ENCODE measurements at places on chromosomes 1 and 21.

- DNase-seq: no peak
These were observed 106.7 kb upstream of the C8B start for GRCh38 chr1:57072401-57073110.

DNA sequence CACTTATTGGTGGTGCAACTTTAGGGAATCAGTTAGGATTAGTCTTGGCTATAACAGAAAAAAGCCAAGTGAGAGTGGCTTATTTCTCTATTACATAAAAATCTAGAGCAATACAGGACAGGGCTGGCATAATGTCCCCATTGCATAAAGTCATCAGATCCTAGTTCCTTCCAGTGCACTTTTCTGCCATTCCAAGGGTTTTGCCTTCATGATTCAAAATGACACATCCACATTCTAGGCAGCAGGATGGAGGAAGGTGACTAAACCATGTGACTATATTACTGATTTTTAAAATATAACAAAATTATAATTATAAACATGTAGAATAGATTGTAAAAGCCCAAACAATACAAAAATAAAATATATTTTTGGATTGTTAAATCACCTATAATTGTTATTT lies 18.8 kb downstream of the JUN start:
- no peak for DNase-seq

DNA sequence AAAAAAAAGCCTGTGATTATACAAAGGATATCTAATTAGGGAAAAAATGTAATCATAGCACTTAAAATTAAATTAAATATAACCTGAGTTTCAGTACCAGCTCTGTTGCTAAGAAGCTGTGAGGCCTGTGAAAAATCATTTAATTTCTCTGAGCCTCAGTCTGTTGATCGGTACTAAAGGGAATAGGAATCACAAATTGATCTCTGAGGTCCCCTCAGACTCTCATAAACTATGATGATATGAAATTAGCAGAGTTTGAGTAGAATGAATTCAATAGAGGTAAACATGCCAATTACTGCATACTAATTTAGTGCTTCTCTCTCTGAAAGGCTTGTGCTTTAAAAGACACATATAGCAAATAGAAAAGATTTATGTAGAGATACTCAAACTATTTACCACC lies 416.8 kb upstream of the NCAM2 start:
- DNase-seq: no peak

GRCh38 chr1:73637264-73637663 lies 560.7 kb downstream of the LRRIQ3 start:
- no peak for DNase-seq

DNA sequence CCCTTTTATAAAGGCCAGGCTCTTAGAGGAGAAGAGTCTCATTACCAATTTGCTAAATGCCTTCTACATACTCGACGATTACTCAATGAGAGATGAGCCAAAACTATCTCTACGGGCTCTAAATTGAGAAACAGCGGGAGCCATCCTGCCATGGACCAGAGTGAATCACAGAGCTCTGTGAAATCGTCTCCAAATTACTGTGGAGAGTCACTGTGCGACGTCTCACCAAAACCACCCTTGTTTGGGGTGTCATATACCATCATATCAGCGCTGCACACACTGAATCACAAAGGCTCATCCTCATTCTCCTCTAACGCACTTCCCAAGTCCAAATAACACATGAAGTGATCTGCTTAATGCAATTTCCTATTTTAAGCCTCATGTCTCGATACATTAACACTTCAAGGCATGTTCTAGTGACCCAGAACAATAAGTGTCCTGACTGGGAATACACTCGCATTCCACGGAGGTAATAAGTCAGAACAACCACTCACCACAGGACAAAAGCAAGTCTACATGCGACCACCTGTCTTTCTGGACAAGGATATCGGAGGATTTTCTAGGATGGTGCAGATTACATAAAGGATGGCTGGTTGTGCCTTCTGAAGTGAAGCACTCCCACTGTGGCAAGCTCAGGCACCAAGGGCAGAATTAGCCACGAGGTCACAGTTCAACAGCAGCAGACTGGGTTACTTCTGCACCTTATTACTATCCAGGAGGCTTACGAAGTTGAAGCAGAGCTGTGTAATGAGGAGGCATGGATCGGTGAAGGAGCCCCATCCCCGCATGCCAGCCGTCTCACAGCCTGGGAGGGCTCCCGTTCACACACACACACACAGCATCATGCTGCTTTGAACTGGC lies 44.3 kb downstream of the NID1 start:
- no peak for DNase-seq

DNA sequence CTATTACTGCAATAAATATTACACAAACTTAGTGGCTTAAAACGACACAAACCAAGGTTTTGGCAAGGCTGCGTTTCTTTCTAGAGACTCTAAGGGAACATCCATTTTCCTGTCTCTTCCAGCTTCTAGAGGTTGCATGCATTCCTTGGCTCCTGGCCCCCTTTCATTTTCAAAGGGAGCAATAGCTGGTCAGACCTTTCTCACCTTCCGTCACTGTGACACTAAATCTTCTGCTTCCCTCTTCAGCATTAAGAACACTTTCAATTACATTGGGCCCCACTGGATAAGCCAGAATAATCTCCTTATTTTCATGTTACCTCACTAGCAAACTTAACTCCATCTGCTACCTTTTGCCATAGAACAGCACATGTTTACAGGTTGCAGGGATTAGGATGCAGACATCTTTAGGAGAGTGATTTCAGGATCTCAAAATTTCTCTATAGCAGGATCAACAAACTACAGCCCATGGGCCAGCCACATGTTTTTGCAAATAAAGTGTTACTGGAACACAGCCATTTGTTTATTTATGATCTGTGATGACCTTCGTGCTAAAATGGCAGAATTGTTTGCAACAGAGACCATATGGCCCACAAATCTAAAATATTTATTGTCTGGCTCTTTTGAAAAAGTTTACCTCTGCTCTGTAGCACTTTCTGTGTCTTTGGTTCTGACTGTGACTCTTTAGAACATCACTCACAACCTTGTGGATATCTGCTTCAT lies 221.5 kb upstream of the SGIP1 start:
- DNase-seq: no peak

- DNase-seq: no peak
These were observed 50.8 kb upstream of the POU3F1 start for GRCh38 chr1:38097284-38097898.

- DNase-seq: no peak
These were observed 31.9 kb upstream of the FCGR2A start for GRCh38 chr1:161473348-161473747.

DNA sequence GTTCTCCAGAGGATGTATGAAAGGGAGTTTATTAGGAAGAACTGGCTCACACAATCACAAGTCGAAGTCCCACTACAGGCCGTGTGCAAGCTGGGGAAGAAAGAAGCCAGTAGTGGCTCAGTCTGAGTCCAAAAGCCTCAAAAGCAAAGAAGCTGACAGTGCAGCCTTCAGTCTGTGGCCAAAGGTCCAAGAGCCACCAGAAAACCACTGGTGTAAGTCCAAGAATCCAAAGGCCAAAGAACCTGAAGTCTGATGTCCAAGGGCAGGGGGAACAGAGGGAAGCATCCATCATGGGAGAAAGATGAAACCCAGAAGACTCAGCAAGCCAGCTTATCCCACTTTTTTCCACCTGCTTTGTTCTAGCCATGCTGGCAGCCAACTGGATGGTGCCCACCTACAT lies 21.4 kb upstream of the CEP350 start:
- DNase-seq: no peak

DNA sequence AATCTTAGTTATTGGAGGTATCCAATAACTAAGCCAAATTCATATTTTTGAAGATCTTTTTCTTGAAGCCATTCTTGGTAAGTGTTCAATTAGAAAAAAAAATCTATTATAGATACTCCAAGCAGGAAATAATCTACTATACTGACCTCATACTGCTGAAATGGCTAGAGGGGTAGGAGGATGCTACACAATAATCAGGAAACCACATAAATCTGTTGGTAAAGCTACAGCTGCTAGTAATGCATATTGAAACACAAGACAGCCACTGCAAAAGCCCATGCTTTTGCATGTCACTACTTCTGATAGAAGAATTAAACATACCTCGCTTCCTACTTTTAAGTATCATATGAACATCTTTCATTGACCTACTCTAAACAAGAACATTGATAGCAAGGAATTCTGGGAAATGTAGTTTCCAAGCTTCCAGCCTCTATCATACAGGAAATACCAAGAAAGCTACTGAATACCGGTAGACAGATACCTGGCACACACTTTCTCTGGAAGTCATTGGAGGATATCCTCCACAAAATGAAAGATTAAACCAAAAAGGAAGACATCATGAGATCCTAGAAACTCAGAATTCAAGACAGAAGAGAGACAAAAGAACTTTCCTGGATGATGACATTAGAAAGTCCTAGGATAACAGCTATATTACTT lies 103.0 kb upstream of the VAV3 start:
- DNase-seq: no peak

- DNase-seq: no peak
These were observed 25.4 kb downstream of the PHGDH start for GRCh38 chr1:119737040-119737682.

DNA sequence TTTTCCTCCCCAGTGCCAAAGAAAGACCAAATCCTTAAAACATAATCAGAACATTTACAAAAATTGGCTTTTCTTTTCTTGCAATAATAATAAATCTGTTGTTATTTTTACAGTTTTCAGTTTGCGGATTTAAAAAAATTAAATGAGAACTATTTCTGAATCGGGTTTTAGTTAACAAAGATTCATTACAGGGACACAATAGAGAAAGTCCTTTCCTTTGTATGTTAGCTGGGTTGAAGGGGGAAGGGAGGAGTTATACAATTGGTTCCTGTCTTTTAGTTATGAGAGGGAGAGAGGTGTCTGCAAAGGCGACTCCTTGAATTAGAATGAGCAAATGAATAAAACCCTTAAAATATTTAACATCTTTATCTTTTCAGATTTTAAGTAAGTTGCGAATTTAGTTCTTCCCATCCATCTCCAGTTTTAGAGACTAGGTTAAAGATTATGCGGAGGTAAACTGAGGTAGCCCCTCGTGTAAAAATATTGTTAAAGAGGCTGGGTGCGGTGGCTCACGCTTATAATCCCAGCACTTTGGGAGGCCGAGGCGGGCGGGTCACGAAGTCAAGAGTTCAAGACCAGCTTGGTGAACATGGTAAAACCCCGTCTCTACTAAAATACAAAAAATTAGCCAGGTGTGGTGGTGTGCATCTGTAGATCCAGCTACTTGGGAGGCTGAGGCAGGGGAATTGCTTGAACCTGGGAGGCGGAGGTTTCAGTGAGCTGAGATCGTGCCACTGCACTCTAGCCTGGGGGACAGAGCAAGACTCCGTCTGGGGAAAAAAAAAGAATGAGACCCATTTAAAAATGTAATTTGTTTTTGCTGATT lies 3.9 kb downstream of the SPEN start:
- DNase-seq: no peak

- no peak for DNase-seq
These were observed 64.3 kb downstream of the OPTC start for GRCh38 chr1:203558064-203558760.

- DNase-seq: no peak
These were observed 3.5 kb upstream of the ARF1 start for GRCh38 chr1:228079013-228079412.

DNA sequence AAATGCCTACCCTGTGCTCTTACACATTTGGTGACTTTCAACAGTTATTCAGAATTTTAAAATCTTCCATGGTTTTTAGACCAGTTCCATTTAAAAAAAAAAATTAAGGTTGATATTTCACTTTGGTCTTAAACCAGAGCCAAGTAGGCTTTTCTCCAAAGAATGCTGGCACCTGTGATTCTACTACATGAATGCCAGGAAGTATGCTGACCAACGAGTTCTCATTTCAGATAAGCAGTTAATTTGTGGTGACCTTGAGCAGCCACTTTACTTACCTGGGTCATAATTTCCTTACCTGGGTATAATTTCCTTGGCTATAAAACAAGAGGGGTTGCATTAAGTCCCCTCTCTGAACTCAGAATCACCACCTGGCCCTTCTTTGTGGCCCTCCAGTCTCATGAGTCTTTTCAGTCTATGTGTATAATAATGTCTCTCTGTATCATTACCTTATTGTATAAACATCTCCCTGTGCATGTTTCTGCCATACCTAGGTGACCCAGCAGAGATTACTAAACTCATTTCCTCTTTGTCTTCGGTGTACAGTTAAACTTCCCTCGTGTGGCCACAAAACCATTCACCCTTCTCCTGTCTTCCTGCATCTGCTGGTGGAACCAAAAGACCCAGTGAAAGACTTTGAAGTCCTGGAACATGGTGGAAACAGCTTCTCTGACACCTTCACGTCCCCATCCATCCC lies 139.1 kb upstream of the DPT start:
- no peak for DNase-seq

- no peak for DNase-seq
These were observed 22.9 kb upstream of the SUMO3 start for GRCh38 chr21:44840771-44841170.

DNA sequence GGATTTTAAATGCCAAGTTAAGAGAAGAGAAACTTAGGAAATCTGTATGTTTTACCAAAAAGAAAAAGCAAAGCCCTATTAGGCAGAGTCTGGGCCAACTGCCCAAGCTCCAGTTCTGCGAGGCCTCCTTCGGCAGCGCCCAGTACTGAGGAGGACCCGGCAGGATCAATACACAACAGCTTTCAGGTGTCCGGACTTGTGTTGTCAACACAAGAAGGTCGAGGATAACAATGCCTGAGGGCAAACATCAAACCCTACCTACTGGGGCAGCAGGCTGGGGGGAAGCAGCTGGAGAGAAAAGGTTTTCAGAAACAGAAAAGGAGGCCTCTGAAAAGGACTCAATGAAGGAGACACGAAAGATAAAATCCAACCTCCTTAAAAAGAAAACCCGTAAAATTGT lies 98.1 kb upstream of the GJB5 start:
- DNase-seq: no peak

GRCh38 chr1:161259765-161260164 lies 1.2 kb downstream of the PCP4L1 start:
- no peak for DNase-seq

GRCh38 chr1:97337250-97338030 lies 583.4 kb downstream of the DPYD start:
- no peak for DNase-seq

DNA sequence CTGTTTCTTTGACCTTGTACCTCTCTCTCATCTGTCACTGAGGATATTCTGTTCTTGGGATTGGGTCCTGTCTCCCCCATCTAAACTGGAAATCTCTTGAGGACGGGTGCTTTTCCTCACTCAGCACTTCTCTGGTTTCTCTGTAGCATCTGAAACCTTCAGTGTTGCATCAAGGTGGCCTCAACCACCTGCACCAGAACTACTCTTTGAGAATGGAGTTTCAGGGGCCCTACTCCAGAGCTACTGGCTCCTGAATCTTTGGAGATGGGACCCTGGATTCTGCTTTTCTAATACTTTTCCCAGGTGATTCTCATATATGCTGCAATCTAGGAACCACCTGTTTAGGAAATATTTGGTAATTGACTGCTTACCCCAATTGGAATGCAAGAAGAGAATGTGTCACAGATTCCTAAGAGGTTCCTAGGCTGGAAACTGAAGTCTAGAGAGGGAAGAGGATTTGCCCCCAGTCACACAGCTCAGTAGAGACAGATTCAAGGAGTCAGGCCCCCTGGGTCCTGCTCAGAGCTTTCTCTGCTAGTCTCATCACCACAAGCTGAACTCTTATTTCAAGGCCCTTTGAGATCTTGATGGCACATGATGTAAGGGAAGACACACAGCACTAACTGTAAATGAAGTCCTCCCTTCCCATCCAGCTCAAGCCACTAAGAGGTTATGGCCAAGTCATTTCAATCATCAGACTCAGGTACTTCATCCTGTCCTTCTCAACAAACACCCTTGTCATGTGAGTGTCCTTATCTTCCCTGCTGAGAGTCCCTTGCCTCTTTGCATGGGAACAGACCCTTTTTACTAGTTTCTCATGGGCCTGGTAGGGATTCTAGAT lies 48.7 kb downstream of the EIF2D start:
- no peak for DNase-seq

Measured in NCI-H1048 (cell line).